ENCODE measurements at places on chromosomes 1 and 21.

- no peak for DNase-seq
These were observed 23.1 kb upstream of the DYNLT5 start for GRCh38 chr1:66729119-66729518.

GRCh38 chr1:185288435-185288834 is 28.6 kb downstream of the IVNS1ABP start:
- no peak for DNase-seq

GRCh38 chr1:212625781-212626450 is 17.4 kb downstream of the ATF3 start:
- DNase-seq: no peak

DNA sequence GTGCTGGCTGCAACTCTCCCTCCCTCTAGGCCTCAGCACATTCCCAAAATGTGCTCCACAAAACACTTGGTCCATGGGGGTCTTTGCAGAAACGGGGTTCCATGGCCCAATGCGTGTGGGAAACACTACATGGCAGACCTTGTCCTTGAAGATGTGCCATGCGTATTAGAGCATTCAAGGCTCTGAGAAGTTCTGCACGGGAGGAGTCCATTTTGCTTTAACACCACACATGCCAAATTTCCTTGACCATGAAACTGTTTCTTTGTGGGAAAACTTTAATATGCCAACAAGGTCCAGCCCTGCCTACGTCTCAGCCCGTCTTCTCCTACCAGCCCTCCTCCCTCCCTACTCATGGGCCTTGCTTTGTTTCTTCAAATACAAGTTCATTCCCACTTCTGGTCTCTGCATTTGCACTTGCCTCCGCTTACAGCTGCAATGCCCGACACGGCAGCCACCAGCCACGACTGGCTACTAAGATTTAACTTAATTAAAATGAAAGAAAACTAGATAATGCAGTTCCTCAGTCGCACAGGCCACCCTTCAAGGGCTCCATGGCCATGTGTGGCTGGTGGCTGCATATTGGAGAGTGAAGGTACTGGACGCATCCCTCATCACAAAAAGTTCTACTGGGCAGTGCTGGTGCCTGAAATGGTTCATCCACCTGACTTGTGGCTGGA is 19.2 kb upstream of the TAS1R2 start:
- DNase-seq: no peak

DNA sequence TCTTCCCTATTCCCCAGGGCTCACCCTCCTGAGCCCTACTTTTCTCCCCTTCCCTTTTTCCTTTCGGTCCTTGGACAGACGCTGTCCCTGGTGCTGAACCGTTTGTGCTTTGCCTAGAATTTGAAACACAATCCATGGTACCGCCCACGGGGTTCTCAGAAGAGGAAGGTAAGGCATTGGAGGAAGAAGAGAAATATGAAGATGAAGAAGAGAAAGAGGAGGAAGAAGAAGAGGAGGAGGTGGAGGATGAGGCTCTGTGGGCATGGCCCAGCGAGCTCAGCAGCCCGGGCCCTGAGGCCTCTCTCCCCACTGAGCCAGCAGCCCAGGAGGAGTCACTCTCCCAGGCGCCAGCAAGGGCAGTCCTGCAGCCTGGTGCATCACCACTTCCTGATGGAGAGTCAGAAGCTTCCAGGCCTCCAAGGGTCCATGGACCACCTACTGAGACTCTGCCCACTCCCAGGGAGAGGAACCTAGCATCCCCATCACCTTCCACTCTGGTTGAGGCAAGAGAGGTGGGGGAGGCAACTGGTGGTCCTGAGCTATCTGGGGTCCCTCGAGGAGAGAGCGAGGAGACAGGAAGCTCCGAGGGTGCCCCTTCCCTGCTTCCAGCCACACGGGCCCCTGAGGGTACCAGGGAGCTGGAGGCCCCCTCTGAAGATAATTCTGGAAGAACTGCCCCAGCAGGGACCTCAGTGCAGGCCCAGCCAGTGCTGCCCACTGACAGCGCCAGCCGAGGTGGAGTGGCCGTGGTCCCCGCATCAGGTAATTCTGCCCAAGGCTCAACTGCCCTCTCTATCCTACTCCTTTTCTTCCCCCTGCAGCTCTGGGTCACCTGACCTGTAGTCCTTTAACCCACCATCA is 10.4 kb downstream of the BCAN start:
- no peak for DNase-seq

GRCh38 chr1:216456682-216457081 is 33.4 kb upstream of the USH2A start:
- DNase-seq: no peak

DNA sequence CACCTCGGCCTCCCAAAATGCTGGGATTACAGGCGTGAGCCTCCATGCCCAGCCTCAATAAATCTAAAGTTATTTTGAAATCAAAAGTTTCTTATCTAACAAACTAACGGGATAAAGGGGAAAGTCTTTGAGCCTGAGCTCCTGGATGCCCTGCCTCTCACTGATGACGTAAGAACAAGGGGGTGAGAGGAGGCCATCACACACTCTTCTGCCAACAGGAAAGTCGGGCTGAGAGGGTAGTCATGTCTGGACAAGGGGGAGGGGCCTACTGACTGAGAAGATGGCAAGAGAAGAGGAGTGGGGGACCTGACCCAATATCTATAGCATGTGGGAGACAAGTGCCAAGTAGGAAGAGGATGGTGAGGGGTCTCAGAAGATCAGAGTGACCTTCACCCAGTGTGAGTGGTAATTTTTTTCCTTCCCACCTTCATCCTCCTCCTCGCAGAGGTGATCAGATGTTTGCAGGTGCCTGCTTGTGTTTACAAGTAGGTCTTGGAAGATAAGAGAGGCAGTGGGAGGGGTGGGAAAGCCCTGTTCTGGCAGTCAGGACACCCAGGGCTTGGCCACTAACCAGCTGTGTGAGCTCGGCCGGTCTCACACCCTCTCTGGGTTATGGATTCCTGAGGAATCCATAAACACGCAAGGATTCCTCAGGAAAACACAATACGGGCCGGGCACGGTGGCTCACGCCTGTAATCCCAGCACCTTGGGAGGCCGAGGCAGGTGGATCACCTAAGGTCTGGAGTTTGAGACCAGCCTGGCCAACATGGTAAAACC is 9.6 kb downstream of the UQCRHL start:
- no peak for DNase-seq

DNA sequence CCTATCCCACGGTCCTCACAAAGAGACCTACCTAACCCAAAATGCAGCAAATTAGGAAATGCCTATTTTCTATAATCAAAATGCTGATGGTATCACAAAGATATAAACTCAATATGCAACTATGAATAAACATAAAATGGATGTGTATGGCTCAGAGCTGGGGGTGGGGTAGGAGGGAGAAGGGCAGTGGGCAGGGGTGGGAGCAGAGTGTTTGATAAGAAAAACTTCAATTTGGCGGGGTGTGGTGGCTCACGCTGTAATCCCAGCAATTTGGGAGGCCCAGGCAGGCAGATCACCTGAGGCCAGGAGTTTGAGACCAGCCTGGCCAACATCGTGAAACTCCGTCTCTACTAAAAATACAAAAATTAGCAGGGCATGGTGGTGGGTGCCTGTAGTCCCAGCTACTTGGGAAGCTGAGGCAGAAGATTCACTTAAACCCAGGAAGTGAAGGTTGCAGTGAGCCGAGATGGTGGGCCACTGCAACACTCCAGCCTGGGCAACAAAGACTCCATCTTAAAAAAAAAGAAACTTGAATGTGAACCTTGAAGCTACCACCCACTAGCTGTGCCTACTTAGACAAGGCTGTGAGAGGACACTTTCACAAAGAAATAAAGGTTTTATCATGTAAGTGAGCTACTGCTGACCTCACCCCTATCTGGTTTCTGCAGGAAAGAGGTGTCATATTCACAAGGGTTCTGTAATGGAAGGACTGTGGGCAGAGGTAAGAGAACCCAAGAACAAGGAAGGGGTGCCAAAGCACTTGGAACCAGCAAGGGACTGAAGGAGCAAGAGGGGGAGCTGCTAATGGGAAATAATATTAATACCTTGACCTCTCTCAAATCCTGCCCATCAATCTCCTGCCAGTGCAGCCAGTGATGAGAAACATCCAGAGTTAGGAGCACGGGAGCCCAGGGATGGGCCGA is 53.0 kb downstream of the HLCS start:
- DNase-seq: no peak

DNA sequence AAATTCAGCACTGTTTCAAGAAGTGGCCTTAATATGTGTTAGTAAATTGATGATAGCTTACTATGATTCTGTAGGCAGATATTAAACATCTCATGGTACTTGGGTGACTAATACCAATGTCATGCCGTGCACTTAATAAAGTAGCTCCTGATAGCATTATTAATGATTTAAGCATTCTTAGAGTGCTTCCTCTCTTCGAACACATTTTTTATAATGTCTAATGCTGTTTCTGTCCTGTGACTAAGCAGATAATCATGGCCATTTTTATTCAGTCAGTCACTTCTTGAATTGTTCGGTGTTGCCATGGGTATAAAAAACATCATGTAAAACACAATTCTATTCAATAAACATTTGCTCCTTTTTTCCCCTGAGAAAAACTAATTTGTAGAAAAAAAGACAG is 804.6 kb upstream of the ADGRL4 start:
- no peak for DNase-seq

DNA sequence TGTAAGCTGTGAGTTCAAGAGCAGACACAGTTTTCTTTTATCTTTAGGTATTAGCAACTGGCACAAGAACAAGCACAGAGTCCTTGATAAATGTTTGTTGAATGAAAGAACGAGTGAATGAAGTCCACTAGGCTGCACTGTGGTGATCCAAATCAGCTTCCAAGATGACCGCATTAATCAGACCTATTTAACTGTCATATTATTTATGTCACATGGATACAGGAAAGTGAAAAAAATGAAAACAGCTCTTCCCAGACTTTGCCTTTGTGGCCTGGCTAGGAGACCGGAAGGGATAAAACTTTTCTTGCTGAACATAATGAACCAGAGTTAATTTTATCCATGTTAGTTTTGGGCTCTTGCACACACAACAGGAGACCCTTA is 261.3 kb downstream of the TNR start:
- no peak for DNase-seq

- no peak for DNase-seq
These were observed 25.1 kb upstream of the ANGPTL1 start for GRCh38 chr1:178895928-178896327.

- DNase-seq: peak; percentile 10
These were observed 12.5 kb upstream of the SARS1 start for GRCh38 chr1:109201123-109201703.

GRCh38 chr21:28455253-28455600 is 537.5 kb downstream of the LTN1 start:
- no peak for DNase-seq

GRCh38 chr1:185938396-185938795 is 204.2 kb downstream of the HMCN1 start:
- no peak for DNase-seq

Data from GOT3 (cell line).